CD4-positive, alpha-beta T cell treated with Interleukin-1 beta for 1 hour (primary cell): ENCODE measurements at places on chromosomes 6 and 20.

GRCh38 chr6:132511210-132511830, 1.6 kb downstream of the STX7 start:
- no peak for DNase-seq

GRCh38 chr6:157806131-157806855, 16.8 kb upstream of the SNX9 start:
- no peak for DNase-seq

DNA sequence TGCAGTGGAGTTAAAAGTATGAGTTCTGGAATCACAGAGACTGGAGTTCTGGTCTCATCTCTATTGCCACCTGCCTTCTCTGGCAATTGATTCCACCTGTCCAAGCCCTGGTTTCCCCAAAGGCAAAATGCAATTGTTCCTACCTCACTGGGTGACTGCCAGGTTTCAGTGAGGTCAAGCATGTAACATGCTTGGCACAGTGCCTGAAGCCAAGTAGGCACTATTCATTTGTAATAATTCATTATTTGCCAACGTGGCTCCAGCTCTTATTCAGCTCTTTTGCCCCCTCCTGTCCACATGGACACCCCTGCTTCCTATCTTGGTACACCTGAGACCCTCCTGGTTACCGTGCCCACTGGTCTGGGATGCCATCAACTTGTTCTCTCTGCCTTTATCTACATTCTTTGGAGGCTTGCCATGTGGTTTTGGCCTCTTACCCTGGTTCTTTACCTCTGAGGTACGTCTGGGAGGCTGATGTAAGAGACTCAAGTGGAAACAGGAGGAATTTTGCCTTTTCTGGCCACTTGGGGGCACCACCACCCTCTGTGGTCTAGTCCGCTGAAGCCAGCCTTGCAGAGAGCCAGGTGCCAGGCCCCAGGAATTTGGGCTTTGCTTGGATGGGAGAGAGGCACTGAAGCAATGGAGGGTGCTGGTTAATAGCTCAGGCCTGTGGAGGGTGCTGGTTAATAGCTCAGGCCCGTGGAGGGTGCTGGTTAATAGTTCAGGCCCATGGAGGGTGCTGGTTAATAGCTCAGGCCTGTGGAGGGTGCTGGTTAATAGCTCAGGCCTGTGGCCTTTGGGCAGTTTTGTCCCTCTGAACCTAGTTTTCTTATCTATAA, 1.7 kb downstream of the KCNK15 start:
- DNase-seq: peak; percentile 48

GRCh38 chr6:21176197-21176596, 417.4 kb upstream of the SOX4 start:
- DNase-seq: no peak
